ENCODE measurements at places on chromosomes 5 and 9.

GRCh38 chr9:17021387-17021970, 113.4 kb upstream of the CNTLN start:
- DNase-seq: no peak

DNA sequence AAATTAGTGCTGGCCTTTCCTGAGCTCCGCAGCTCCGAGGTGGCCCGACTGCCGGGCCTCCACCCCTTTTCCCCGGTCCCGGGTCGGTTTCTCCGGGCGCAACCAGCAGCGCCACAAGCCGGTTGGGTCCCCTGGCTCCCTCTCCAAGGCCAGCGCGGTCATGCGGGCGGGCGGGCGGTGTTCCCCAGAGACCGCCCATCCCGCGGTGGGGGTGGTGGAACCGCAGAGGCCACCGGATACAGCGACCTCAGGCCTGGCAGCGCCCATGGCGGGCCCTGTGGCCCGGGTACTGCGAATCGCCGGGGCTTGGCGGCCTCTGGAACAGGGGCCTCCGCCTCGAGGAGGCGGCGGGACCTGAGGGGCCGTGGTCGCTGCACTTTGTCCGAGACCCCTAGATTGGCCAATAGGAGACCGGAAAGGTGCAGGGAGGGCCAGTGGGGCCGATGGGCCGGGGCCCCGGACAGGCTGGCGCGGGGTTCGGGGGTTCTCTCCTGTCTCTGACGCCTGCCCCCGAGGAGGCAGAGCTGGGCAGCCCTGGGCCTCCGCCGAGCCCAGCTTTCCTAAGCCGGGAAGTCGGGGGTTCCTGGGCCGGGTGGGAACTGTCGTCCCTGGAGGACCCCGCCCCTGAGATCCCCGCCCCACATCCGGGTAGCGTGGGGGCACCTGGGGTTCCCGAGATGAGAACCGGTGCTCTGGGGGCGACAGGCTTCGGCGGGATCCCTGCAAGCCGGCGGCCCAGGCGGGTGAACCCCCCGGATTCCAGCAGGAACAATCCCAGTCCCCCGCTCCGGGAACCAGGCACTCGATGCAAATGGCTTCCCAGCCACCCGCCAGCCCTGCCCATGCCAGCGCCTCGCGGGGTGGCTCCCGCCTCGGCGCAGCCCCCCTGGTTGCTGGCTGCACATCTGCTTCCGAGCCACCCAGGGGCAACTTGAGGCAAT, 293.9 kb downstream of the ZSWIM6 start:
- peak; percentile 48 for DNase-seq

DNA sequence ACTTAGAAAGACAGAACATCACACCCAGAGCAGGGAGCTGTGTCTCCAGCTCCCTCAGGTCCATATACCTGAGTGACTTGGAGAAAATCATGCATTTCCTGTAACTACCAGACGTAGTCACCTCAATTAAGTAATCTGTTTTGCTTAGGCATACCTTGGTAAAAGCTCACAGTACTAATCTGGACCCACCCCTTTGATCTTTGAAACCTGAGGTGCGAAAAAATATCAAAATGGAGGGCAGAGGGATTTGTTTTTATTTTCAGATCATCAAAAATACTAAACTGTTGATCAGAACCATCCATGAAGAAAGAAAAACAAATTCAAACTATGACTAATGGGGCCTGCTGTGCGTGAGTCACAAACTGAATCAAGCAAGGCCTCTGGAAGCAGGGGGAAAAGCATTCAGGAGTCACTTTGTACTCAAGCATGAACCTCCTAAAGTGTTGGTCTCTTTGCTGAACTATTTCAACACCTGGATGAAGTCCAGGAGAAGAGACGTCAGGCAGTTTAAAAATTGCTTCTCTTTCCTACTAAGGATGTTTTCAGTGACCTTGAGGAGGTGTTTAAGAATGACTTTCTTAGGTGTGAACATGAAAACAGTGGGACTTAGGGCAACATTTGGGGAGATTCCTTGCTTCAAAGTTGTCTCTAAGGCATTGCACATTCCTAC, 76.3 kb downstream of the MUSK start:
- no peak for DNase-seq

DNA sequence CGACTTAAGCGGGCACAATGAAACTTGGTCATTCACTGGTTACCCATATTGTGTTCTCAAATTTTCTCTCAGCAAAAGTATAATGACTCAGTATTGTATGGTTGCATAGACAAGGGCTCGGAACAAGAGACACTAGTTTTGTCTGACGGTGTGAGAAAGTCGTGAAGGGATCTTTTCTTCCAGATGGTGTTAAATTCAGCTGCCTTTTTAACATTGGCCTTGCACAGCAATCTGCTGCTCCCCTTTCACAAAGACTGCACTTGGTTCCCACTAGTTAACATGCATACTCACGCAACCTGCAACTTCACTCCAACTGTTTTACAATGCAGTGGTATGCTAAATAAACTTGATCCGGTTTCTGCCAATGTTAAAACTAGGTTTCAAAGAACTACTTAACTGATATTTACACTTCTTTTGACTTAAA, 219.2 kb downstream of the MEF2C start:
- no peak for DNase-seq

DNA sequence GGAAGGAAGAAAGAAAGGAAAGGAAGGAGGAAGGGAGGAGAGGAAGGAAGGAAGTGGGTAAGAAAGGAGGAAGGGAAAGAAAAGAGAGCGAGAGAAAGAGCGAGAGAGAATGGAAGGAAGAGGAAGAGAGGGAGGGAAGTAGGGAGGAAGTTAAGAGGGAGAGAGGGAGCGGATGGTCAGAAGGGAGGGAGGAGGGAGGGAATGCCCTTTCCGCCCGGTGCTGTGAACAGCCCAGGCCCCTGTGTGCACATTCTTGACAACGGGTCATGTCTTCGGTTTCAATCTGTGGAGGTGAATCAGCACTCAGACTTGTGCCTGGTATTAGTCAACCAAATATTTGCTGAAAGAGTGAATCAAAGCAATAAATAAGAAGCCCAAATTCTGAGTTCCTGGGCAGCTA, 39.2 kb downstream of the PRUNE2 start:
- DNase-seq: no peak

DNA sequence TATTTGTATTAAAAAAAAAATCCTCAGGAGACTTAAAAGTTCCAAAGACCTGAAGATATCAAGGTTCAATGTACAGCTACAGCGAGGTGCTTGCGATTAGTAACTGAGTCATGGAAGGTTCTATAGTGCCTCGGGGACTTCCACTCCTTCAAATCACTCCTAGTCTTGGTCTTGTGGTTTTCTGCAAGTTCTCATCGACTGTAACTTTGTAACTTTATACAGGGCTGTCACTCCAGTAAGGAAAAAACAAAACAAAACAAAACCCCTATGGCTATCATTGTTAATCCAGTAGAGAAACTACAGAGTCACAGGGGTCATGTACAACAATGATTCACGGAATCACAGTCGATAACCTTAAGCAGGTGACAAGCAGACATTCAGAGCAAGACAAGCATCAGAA, 39.8 kb upstream of the SELENOP start:
- DNase-seq: no peak

DNA sequence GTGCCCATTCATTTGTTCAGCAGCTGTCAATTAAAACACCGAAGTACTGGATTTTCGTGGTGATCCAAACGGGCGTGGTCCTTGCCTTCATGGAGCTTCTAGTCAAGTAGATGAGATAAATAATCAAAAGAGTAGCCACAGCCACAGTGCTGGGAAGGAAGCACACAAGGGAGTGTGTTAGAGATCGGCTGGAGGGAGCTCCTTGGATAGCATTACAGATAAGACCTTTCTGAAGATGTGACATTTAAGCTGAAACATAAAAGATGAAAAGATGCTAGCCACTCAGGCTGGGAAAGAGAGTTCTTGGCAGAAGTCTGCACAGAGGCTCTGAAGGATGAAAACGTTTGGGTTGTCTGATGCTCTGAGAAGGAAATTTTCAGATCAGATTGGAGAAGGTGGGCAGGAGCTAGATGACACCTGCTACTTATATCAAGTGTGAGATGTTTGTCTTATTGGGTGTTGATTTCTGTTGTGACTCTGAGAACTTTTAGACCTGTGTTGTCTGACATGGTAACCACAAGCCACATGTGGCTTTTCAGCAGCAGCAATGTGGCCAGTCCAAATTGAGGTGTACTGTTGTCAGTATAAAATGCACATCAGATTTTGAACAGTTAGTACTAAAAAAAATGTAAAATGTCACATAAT, 123.9 kb downstream of the TLE4 start:
- no peak for DNase-seq

- DNase-seq: peak; percentile 28
Observed at GRCh38 chr5:136174021-136174659, 18.8 kb downstream of the SMIM32 start.

DNA sequence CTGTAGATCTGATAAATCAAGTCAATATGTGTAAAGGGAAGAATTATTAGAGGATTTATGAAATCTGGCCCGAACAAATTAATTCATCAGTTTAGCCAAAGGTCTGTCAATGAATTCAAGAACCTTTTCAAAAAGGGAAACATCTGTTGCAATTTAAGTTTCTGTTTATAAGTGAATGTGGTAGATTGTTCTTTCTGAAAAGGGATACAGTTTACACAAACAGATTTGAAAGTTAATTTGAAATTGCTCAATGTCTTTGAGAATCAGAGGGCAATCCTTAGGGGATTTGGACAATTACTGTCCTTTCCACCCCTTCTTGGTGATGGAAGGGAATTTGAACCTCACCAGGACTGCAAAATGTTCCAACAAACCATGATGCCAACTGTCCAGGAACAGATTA, 29.7 kb upstream of the ERCC6L2 start:
- DNase-seq: no peak
